ENCODE measurements at places on chromosomes 7 and 10.

- no peak for DNase-seq
Observed at GRCh38 chr7:103149808-103150180, 895 bp upstream of the NAPEPLD start.

GRCh38 chr10:120161111-120161510 is 268.6 kb downstream of the SEC23IP start:
- DNase-seq: no peak

DNA sequence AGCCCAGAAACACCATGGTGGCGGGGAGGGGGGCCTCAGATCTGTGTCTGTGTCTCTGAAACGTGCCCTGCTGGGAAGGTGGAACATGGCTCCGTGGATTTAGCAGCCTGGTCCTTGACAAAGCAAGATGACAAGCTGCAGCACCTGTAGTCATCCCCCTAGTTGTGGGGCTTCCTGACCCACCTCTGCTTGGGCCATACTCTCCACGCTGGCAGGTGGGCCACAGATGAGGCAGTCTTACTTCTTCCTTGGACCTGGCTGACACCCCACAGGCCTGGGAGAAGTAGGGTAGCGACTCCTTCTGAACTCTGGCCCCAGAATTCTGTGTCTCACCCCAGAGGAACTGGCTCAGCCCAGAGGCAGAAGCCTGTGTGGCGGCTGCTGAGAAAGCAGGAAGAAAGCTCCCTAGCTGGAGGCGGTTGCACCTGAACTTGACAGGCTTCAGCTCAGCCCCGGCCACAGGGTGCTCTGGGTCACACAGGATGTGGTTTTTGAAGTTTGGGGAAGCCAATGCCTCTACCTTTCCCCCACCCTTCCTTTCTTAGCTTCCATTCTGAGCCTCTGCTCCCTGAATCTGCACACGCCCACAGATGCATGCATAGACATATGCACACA is 113.9 kb downstream of the ABLIM1 start:
- DNase-seq: peak; percentile 49

DNA sequence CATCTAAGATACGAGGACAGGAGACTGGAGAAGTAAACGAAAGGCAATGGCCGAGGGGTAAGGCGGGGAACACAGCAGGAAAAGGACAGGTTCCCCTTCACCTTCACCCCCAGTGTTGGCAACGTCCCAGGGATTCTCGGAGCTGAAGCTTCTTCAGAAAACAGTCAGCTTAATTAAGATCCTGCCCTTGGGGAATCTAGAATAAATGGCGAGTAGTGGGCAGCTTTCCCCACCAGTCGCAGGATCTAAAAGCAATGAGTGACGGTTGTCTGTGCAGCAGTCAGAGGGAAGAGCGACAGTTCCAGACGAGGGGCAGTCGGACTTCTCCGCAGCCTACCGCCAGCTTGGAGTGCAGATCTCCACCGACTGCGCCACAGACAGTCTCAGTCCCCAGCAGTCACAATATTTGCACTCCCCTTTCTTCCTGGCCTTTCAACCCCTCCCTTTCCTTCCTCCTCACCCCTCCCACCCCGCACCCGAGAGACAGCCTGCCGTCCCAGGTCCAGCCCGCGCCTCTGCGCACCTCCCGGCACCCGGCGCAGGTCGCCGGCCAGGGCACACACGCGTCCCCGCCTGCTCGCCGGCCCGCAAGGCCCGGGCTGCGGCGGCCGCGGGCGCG is 10.9 kb upstream of the SP8 start:
- no peak for DNase-seq

- DNase-seq: no peak
Observed at GRCh38 chr7:39265641-39266591, 288.2 kb downstream of the POU6F2 start.

DNA sequence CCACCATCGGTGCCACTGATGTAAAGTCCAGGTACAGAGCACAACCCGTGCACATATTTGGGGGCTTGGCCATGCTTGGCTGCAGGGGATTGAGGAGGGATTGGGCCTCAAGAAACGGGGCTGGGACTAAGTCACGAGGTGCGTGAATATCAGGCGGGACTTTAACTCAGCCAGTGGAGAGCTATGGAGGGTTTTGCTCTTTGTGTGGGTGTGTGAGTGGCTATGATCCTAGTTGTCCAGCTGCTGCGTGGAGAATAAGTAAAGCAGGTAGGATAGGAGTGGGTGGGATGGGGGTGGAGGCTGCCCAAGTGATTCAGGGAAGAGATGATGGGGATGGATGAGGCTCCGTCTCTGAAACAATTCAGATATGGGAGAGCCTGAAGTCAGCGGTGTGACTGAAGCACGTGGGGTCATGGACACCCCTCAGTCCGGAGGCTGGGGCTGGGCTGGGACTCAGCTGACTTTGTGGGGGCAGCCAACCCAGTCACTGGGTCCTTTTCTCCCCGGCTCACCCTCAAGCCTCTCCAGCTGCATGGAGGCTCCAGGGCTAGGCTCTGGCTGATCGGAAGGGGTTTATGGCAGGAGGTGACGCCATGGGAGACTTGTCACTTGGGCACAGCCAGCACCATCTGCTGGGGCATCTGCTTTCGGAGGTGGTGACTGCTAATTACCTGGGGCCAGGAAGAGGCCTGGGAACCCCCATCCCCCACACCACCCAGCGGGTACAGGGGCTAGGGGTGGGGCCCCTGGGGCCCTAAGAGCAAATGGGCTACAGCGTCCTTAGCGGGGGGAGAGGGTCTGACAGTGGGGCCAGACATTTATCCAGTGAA is 1.7 kb upstream of the LFNG start:
- DNase-seq: no peak

GRCh38 chr10:1440897-1441296 is 296.4 kb downstream of the ADARB2 start:
- no peak for DNase-seq

- no peak for DNase-seq
Observed at GRCh38 chr10:124025152-124025551, 68.2 kb downstream of the CHST15 start.
